Cerebellar nuclear complex (tissue), 1 donor: ENCODE measurements at places on chromosomes 1 and 21.

DNA sequence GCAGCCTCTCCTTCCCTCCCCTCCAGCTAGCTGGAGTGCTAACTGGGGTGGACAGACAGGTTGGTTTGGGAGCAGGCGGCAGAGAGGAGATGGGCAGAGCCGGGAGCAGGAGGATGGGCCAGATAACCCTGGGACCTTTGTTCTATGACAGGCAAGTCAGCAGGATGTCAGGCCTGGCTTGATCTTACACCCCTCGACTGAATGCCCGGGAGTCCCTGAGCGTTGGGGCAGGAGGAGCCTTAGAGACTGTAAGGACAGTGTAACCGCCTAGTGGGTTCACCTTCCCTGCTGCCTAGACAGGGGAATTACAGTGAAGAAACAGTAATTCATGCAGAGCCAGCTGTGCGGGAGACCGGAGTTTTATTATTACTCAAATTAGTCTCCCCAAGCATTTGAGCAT, 60.2 kb downstream of the MDM4 start:
- DNase-seq, result no peak

GRCh38 chr1:25123551-25123950, 108.8 kb downstream of the SYF2 start:
- no peak for DNase-seq

DNA sequence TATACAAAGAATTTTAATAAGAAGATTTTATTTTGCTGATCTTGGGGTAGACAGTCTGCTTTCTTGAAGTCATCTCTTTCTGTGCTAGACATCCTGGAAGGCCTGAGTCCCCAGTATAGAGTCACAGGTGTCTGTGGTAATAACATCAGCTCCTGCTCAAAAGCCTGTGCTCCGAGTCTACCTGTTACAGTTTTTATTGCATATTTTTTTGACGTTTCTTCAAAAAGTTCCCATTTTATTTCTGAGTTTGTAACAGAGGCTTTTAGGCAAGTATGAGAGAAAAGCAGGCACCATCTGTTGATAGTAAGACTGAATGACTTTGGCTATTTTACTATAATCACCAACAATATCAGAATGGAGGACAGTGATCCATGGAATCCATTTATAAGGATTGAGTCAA, 58.0 kb upstream of the WDR26 start:
- DNase-seq, result no peak

GRCh38 chr1:32250893-32251716, at the start of gene LCK:
LCK (plus strand) TSS chr1:32251265; CDS start chr1:32274330, 23,065 bp downstream.
- DNase-seq, result no peak

DNA sequence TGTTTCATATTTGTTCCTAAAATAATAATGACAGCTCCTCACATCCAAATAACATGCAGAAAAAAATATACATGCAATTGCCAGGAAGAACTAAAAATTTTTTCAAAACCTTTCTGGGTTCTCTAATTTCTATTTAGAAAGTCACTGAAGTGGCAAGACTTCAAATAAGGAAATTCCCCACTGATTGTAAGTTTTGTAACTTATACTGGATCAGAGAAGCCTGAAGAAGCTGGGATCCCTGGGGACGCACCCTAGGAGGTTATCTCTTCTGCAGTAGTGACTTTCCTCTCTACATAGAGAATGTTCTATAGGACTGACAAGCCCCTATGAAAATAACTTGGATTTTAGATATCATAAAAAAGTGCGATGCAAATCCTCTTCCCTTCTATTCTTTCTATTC, 182.6 kb downstream of the MRPL39 start:
- DNase-seq, result no peak

- DNase-seq, result no peak
Observed at GRCh38 chr1:242240077-242240476, 241.2 kb upstream of the MAP1LC3C start.

DNA sequence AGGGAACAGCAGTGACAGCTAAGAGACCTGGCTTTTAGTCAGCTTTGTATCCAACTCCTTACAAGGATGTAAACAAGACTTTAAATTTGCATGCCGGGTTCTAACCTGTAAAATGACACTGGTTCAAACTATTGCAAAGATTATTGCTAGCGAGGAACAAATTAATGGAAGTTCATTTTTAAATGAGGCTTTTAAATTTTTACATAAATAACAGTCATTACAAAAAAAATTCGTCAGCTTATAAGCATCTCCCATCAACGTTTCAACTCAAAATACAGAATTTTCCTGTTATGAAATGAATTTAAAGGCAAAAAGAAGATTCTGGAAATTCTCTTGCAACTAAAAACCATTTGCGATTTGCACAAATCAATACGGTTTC, 668 bp downstream of the KIF14 start:
- no peak for DNase-seq

DNA sequence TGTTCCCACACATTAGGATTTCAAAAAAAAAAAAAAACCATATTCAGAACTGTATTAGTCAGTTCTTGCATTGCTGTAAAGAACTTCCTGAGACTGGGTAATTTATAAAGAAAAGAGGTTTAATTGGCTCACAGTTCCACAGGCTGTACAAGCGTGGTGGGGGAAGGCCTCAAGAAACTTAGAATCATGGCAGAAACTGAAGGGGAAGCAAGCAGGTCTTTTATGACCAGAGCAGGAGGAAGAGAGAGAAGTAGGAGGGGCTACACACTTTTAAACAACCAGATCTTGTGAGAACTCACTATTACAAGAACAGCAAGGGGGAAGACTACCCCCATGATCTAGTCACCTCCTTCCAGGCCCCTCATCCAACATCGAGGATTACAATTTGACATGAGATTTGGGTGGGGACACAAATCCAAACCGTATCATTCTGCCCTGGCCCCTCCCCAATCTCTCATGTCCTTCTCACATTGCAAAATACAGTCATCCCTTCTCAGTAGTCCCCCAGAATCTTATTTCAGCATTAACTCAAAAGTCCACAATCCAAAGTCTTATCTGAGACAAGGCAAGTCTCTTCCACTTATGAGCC, 51.8 kb downstream of the POU2F1 start:
- no peak for DNase-seq

DNA sequence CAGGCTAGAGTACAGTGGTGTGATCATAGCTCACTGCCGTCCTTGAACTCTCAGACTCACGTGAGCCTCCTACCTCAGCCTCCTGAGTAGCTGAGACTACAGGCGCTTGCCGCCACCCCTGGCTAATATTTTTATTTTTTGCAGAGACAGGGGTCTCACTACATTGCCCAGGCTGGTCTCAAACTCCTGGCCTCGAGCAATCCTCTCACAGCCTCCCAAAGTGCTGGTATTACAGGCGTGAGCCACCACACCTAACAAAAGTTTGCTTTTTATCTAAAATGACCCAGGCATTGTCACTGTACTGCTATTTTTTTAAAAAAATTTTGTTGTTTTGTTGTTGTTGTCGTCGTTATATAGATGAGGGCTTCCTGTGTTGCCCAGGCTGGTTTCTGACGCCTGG, 46.4 kb downstream of the CAPN2 start:
- DNase-seq, result no peak
